Pancreas (tissue), 10 donors: ENCODE measurements at places on chromosomes 5 and 9.

- no peaks in the 10 kb centered on the region for H3K36me3 ChIP-seq
- no peaks in the 10 kb centered on the region for H3K4me1 ChIP-seq
- H3K4me3 ChIP-seq = no peak overlapping the region
- no peak for DNase-seq
Observed at GRCh38 chr5:91865915-91866314, 482.8 kb upstream of the ARRDC3 start.

DNA sequence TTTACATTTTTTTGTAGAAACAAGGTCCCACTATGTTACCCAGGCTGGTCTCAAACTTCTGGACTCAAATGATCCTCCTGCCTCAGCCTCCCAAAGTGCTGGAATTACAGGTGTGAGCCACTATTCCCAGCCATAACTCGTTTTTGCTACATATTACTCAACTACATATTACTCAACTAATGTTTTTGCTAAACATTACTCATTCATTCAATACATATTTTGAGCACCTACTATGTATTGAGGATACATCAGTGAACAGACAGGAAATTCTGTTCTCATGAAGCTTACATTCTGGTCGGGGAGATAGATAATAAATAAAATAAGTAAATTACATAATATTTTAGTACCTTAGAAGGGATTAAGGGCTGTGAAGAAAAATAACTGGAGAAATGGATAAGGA is 34.9 kb upstream of the STOM start:
- no peaks in the 10 kb centered on the region for H3K27me3 ChIP-seq
- no peak overlapping the region for H3K27ac ChIP-seq
- no peak overlapping the region for H3K4me3 ChIP-seq
- no peaks in the 10 kb centered on the region for H3K36me3 ChIP-seq

GRCh38 chr5:66426259-66427138 is 169.7 kb upstream of the MAST4 start:
- no peak for DNase-seq
- no peaks in the 10 kb centered on the region for H3K4me1 ChIP-seq
- H3K27me3 ChIP-seq = no peaks in the 10 kb centered on the region
- no peaks in the 10 kb centered on the region for H3K36me3 ChIP-seq

GRCh38 chr9:133163504-133164172 is at the start of gene GBGT1:
GBGT1 (minus strand) TSS chr9:133163914; CDS start chr9:133162412, 1,502 bp downstream.
- H3K4me1 ChIP-seq = no peaks in the 10 kb centered on the region
- H3K36me3 ChIP-seq = no peaks in the 10 kb centered on the region
- peak; percentile 77 for DNase-seq

DNA sequence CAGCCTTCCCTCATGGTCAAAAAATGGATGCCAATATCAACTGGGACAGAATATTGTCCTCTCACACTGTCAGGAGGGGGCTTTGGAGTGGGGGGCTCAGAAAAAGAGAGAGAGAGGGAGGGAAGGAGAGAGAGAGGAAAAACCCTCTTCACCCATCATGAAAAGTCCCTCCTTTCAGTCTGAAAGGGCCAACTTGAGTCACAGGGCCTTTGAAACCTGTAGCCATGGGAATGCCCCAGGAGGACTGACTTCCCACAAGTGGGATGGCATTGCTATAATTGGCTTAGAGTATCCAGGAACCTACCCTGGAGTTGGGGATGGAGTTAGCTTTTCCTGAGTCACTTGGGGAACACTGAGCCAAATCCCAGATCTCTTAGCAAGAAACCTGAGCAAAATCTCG is 41.2 kb downstream of the DNAJC21 start:
- H3K4me3 ChIP-seq = no peak overlapping the region
- no peak overlapping the region for H3K27ac ChIP-seq
- DNase-seq = no peak
